ENCODE measurements at places on chromosomes 5 and 9.

GRCh38 chr5:7461371-7461770 is 65.4 kb downstream of the ADCY2 start:
- no peak for DNase-seq

DNA sequence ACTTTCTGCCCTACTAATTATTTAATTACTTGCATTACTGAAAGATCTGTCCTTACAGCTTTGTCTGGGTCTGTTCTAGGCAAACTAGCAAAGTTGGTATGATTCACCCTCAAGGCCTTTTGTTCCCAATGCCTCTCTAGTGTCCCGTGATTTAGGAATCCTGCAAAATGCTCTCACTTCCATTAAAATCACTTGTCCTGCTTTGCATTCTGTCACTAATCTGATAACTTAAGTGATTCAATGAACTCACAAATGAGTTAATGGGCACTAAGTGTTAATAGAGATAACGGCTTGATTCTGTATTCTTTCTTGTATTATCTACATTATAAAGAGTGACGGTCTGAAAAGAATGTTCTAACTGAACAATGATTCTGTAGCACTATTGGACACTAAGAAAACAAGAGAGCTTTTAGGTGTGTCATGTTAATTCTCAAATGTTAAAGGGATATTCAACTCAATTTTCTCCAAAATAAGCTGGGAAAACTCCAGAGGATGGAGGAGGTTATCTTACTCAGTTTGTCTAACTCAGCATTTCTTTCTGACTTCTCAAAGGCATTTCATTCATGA is 697.3 kb downstream of the CETN3 start:
- no peak for DNase-seq

- DNase-seq, result no peak
Observed at GRCh38 chr5:119453040-119453373, 710 bp downstream of the HSD17B4 start.

DNA sequence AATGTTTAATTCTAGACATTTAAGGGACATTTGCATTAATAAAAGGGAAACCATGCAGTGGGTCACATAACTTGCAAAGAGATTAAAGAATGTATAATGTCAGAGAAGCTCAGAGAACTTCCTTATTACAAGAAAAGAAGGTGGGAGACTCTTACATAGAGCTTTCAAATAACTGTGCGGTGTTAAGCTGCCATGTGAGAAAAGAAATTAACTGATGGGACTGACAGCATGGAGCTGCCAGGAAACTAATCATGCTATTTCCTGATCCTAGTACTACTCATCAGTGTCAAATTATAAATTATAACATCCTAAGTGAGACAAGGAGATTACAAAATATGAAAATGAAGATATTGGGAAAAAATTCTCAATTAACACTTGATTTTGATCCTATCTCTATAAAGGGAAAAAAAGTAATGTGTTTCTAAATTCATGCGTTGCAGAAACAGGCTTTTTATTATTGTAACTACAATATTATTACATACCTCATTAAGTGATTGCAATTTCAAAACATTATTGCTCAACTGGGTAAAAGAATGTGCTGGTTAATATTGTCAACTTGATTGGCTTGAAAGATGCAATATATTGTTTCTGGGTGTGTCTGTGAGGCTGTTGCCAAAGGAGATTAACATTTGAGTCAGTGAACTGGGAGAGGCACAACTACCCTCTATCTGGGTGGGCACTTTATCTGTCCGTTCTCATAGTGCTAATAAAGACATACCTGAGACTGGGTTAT is 609.5 kb upstream of the NUDT12 start:
- no peak for DNase-seq

DNA sequence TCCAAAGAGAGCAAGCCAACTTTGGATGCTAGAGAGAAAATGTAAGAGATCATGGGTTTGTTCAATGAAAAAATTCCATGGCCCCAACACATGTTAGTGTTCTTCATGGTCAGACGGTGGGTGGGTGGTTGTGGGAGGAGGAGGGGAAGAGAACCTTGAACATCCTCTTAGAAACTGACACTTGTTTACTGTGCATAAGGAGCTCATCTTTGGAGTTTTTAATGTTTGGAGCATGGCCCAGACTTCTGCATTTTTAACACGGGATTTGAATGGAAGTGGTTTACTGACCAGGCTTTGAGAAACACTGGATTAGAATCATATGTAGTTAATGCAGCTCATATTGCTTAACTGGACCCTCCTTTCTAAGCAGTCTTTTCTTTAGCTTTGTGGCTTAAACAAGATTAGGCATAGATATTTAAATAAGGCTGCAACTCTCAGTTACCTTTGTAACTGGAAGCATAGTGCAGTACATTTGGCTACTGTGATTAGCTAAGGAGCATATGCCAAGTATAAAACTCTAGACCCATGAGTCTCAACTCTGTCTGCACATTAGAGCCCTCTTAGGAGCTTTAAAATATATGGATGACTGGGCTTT is 60.1 kb downstream of the FOCAD start:
- no peak for DNase-seq

GRCh38 chr9:131382850-131383729 is 10.8 kb upstream of the PRRC2B start:
- no peak for DNase-seq

DNA sequence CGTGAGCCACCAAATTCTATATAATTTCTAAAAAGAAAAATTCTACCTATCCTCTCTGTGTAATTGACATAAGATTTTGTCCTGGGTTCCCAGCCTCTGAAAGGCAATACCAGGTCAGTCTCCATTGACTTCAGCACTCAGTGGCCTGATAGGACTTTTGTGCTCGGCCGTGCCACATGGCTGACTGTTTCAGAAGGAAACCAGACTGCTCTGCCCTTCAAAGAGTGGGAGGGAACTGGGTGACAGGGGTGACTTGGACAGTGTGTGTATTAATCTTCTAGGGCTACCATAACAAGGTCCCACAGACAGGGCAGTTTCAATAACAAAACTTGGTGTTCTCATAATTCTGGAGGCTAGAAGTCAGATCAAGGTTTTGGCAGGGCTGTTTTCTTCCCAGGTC is 43.0 kb downstream of the ARHGAP26 start:
- no peak for DNase-seq

DNA sequence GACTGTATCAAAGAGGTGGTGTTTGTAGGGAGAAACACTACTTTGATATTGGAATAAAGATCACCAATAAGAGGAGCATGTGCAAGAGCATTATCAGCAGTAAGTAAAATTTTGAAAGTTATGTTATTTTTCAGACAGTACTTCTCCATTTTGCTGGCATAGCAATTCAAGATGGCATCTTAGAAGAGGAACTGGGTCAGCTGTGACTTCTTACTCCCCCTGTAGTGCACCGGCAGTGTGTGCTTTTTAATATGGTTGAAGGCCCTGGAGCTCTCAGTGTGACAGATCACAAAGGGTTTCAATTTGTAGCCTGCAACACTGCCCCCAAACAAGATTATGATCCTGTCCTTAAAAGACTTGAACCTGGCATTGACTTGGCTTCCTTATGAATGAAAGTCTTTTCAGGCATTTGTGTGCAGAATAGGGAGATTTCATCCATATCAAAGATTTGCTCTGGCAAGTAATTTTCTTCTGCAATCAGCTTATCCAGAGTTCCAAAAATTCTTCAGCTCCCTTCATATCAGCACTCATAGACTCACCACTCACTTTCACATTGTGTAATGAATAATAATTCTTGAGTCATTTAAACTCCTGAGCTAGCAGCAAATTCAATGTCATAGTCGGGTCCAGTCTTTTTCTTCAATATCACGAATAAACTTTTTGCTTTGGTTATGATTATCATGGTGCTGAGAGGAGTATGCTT is 105.7 kb upstream of the MAMDC2 start:
- no peak for DNase-seq

DNA sequence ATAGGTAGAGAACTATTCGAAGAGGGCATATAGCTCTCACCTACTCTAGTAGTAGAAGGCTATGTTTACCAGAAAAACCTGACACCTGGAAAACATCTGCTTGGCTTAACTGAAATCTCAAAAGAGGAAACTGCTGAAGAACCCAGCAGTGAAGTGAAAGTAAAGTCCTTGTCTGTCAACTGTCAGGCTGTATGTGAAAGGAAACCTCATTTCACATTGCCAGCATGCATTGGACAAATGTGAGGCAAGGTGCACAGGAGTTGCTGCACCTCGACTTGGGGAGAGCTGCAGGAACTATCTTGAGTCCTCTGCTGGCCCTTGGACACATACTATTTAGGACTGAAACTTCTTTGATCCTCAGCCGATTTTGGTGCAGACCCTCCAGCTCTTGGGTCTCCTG is 53.3 kb downstream of the NREP start:
- DNase-seq, result no peak

DNA sequence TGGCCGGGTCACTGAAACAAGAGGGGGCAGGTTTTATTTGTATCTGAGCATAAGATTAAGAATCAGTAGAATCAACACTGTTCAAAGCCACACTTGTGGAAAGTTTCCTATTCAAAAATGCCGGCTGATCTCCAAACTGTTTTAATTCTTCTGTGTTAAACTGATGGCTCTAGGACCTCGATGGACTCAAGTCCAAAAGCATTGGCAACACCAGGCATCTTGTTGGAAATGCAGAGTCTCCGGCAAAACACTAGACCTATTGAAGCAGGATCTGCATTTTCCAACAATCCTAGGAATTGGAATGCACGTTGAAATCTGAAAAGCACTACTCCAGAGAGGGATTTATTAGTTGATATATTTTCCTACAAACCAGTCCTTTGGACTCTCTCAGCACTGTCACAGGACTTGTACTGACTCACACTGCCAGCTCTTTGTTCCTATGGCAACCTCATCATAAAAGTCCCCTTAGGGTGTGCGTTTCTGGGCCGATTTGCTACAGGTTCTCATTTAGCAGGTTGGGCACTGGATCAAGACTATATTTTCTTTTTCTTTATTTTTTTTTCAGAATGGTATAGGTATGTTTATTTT is 48.1 kb upstream of the PCA3 start:
- no peak for DNase-seq

DNA sequence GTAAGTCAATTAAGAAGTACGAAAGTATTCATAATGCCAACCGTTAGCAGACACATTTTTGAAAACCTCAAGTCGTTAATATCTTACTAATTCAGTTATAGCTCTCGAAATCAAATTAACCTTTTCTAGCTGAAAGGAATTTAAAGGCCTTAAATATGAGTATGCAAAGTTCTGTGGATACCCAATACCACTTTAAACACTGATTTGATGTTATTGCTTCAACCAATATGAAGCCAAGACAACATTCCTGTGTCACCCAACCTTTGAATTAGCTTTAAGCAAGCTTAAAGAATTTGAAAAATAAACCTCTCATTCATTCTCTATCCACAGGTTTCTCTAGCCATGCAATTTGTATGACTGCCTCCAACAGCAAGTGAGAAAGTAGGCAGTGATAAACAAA is 204.5 kb downstream of the MCTP1 start:
- no peak for DNase-seq

- no peak for DNase-seq
Observed at GRCh38 chr9:81145331-81145963, 543.9 kb downstream of the TLE1 start.
